ENCODE measurements at places on chromosomes 3 and 15.

DNA sequence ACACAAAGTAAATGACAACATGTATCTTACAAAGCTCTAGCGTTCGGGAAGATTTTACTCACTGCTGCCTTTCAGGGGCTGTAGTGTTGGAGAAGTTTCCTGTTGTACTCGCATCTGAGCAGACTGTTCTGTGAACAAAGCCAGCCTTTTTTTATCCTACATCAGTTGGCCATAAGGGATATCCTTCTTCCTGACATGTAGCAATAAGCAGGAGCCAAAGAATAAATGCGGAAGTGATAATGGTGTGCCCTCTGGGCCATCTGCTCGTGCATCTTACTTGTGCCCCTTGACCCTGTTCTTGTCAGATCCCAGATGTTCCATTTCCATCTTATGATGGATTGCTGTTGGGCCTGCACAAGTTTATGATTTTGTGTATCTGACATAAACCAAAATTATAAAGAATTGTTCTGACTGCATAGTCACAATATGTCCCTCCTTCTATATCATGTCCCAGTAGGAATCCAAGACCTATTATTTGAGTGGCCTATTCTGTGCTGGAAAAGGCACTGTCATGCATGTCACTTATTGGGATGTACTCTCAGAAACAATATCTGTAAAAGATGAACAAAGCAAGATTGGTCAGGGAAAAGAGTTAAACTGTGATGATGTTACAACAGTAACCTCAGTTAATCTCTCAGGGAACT lies 631.3 kb downstream of the NSUN3 start:
- DNase-seq: no peak

- DNase-seq: peak; percentile 32
Measured at GRCh38 chr3:172257648-172258400, 190.4 kb downstream of the GHSR start.

GRCh38 chr3:64489361-64490044 lies 198.3 kb downstream of the ADAMTS9 start:
- peak; percentile 29 for DNase-seq

DNA sequence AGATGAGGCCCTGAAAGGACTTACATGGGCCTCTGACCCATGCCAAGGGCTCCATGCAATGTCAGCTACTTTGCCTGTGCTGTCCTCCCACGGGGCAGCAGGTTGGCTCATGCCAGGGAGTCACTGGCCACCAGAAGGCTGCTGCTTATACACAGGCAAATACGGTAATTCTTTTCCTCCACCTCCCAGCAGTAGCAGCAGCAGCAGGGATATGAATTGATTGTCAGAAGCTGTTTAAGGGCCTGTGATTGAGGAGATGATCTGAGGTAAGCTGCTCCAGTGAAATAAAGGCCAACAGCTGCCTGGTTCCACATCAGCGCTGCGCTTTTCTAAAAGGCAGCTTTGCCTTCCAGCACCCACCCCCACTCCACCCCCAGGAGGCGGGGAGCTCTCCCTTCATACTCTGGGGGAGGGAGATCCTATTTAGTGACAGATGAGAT lies 250.5 kb downstream of the SHQ1 start:
- DNase-seq: no peak

- DNase-seq: no peak
Measured at GRCh38 chr15:81163961-81164800, 30.1 kb downstream of the CFAP161 start.

DNA sequence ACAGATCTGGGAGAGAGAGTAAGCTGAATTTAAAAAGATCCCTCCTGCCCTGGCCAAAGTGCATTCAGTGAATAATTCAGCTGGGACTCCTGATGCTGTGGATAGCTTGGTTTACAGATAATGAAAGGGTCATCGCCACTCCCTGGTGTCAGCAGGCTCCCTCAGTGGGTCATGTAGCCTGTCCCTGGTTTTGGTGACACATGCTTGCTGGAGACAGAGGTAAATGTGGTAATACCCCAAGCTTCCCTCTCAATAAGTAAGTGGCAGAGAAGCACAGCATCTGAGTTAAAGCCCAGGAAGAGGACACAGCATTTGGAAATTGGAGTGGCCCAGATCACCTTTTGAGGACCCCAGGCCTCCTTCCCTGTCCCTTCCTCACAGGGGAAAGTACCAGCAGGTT lies 1.8 kb downstream of the TMEM115 start:
- DNase-seq: no peak

DNA sequence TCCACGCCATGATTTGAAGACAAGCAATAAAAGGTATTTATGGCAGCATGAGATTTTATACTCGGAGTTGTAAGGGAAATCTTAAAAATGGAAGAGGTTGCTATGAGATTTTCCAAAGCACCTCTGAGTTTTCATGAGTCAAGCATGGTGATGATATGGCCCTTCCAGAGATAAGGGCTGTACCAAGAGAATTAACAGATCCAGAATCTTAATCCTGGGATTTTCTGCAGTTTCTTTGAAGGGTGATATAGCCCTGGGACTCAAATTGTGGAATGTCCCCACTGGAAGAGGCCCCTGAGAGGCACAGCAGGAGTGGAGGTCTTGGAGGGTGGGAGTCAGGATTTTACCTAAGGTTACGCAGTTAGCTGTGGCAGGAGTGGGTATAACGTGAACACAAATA lies 243.3 kb downstream of the ZNF621 start:
- no peak for DNase-seq

DNA sequence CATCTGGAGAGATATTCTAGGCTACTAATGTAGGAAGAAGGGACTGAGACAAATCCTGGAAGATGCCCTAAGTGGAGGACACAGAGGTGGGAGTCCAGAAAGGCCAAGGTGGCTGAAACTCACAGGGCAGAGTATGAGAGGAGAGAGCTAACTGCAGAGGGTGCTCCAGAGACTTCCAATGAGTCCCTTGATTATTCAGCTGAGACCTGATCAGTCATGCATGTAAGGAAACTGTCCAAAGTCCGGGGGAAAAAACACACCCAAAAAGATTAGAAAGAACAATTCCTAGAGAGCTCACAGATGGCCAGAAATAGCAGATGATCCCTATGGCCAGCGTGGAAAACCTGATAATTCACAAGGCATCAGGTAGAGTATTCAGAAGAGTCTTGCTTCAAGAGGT lies 18.7 kb upstream of the FOXP1 start:
- DNase-seq: peak; percentile 83

DNA sequence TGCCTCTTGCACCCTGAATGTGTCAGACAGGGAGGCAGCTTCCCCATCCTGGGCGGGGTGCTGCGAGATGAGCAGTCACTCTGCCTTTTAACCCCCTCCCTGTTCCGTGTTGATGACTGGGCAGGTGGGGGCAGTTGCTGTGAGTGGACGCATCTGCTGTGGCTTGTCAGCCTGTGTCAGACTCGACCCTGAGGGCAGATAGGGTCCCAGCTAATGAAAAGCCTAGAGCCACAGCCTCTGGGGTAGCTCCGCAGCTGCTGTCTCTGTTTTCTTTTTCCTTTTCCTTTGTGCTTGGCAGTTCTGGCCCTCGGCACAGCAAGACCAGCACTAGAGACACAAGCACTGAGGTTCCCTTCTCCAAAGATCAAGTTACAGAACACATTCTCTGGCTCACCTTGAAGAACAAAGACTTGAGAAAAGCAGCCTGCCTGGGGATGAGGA lies 43.0 kb upstream of the GLCE start:
- DNase-seq: no peak

GRCh38 chr15:95290176-95290974 lies 1040.1 kb upstream of the NR2F2 start:
- peak; percentile 18 for DNase-seq

- peak; percentile 11 for DNase-seq
Measured at GRCh38 chr3:72018343-72018984, 233.5 kb upstream of the PROK2 start.

DNA sequence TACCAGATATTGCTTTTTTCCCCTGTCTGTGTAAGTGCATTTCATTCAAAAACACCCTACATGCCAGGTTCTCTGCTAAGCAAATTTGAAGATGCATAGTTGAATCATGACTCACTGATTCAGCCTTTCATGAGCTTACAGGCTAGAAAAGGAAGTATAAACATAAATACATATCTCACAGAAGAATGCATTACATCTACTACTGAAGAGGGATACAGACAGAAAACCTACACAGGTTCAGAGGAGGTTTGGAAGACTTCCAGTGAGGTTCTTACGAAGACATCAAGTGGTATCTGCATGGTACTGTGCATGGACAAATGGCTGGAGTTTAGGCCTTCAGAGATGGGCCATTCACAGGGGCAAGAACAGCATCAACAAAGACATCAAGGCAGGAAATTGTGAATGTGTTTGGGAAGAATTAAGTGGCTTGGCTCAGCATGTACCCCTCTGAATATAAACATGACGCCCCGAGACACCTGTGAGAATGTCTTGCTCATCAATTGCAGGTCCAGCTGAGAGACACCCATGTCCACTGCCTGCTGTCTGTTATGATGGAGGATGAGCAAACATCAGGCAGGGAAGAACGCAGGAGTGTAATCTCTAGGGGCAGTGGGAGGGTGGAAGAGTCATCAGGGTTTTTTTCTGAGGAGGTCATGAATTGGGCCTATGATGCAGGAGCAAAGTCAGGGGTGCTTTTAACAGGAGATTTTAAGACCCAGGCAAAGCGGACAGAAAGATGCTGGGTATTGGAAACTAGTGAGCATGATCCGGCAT lies 105.1 kb upstream of the GALNT15 start:
- DNase-seq: peak; percentile 75

GRCh38 chr15:100987143-100987542 lies 68.0 kb downstream of the LRRK1 start:
- no peak for DNase-seq

- DNase-seq: peak; percentile 26
Measured at GRCh38 chr15:59276225-59277178, 69.9 kb downstream of the LDHAL6B start.

GRCh38 chr3:27528791-27529190 lies 44.6 kb upstream of the SLC4A7 start:
- DNase-seq: no peak
